NT2/D1 (cell line): ENCODE measurements at places on chromosomes 4 and X.

- DNase-seq: no peak
Observed at GRCh38 chr4:35912174-35912573, 332.1 kb downstream of the ARAP2 start.

DNA sequence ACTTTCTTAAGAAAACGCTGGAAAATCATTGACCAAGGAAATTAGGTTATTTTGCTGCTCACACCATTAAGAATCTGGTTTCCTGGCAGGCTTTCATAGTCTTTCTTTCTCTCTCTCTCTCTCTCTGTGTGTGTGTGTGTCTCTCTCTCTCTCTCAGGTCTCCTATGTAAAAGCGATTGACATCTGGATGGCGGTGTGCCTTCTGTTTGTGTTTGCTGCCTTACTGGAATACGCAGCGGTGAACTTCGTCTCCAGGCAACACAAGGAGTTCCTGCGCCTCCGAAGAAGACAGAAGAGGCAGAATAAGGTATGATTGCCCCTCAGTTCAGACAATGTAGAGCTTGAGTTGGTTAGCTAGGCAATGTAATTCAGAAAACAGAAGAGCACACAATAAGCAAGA lies 161.2 kb downstream of the GLRA2 start:
- DNase-seq: no peak

GRCh38 chr4:161767116-161767515 lies 396.7 kb downstream of the FSTL5 start:
- DNase-seq: no peak

DNA sequence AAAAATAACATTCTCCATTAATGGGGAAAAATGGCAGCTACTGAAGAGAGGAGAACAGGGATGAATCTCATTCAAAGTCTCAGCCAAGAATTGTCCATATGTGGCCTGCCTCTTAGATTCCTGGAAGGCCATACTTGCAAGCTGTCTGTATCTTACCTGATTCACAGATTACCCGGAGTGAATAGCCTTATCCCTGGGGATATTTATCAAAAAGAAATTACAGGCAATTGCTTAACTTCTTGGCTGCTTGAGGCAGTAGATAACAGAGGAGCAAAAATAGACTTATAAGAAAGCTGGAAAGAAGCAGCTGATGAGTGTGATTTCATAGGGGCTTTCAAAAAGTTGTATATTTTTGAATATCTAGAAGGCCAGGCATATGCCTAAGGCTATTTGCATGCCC lies 68.8 kb upstream of the PPP1R2C start:
- no peak for DNase-seq

- no peak for DNase-seq
Observed at GRCh38 chrX:65900850-65901844, 138.7 kb downstream of the VSIG4 start.

DNA sequence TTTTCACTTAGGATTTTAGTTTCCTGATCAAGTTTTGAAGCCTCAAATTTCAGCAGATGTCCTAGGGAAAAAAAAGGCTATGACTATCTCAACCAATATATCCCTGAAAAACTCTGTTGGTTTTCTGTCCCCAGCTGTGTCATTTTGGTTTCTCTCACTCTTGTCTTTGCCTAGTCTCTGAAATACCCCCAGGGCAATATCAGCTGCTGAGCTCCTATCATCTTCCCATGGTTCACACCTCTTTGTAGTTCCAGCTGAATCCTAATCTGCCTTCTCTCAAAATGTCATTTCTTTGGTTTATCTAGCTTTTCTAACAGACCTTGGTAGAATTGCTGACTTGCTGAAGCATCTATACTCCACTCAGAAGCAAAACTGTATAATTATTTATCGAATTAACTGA lies 2370.5 kb downstream of the ARAP2 start:
- no peak for DNase-seq

DNA sequence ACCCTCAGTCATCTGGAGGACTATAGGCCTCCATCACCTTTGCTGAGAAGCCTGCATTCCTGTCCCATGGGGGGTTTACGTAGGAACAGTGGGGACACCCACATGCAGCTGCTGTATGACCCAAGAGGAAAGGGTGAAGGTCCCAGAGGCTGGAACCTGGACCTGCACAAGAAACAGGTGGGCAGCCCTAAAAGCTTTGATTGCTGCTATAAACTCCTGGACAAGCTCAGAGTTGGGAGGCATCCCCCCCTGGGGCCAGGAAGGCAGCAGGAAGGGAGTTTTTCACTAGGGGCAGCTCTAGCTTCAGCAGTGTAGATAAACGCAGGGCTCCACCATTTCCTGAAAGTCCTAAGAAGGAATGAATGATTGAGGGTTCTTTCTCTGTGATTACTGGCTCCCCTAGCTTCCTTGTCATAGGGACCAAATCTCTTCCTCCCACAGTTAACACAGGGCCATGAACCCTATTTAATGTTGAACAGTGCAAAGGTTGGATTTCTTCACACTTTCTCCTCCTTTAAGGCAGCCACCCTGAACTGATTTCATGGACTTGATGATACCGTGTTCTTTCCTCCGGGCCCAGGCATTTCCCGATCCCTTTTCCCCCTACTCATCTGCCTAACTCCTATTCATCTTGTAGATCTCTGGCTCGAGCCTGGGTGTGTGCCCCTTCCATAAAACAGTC lies 84.2 kb downstream of the CHRNA9 start:
- DNase-seq: no peak

DNA sequence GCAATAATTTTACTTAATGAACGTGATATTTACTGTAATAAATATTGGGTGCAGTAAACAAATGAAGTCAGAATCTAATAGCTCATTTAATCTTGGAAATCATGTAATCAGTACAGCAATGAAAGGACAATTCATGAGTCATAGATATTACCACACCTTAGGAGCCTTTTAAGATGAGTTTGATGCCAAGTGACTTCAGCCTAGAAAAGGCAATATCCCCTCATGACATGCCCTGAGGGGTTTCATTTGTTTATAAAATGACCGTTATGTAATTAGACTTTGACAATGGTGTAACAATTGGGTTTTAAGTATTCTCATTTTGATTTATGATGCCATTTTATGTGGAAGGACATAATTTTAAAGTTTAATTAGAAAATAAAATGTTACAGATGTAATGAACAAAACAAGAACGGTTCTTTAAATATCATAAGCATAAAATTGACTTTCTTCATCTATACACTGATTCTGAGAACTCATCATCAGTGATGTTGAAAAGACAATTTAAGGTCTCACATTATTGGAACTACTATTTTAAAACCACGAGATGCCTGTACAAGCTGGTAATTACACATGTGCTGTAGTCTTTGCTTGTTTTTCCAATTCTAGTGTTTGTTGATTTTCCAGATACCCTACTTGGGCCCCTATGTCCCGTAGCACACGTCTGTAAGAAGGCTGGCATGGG lies 5.0 kb downstream of the FGF2 start:
- DNase-seq: no peak

- no peak for DNase-seq
Observed at GRCh38 chr4:71441186-71442169, 102.7 kb downstream of the SLC4A4 start.

DNA sequence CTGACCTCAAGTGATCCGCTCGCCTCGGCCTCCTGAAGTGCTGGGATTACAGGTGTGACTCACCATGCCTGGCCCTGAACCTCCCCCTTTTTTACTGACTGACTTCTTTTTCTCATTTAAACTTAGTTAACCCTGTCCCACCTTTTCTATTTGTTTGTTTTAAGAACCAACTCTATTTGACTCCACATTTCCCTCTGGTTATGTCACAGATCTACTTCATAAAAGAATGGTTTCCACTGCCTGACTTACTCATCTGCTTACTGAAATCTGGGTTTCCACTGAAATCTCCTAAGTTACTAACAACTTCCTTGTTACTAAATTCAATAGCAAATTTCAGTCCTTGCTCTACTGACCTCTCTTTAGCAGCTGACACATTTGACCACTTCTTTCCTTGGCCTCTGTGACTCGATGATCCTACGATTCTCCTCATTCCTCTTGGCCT lies 28.0 kb upstream of the NSUN7 start:
- DNase-seq: no peak

GRCh38 chr4:24885342-24885741 lies 27.5 kb downstream of the CCDC149 start:
- DNase-seq: no peak

- DNase-seq: no peak
Observed at GRCh38 chr4:76177709-76178108, 29.5 kb upstream of the NUP54 start.

- no peak for DNase-seq
Observed at GRCh38 chr4:98994474-98995182, 893 bp upstream of the METAP1 start.

DNA sequence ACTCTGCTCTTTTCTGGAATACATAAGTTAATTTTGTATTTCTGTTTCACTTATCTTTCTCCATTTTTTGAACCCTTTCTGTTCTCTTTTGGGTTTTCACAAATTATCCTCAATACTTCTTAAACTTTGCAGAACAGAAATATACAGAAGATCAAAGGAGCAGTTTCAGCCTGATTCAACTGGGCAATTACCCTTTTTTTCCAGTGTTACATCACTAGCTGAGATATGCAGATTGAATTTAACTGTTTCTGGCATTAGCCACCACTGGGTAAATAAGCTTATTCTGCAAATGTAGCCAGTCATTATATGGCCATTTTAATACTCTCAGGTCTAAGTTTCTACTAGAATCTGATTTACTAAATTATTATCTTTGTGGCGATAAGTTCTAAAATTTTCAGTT lies 66.9 kb upstream of the GRID2 start:
- no peak for DNase-seq

DNA sequence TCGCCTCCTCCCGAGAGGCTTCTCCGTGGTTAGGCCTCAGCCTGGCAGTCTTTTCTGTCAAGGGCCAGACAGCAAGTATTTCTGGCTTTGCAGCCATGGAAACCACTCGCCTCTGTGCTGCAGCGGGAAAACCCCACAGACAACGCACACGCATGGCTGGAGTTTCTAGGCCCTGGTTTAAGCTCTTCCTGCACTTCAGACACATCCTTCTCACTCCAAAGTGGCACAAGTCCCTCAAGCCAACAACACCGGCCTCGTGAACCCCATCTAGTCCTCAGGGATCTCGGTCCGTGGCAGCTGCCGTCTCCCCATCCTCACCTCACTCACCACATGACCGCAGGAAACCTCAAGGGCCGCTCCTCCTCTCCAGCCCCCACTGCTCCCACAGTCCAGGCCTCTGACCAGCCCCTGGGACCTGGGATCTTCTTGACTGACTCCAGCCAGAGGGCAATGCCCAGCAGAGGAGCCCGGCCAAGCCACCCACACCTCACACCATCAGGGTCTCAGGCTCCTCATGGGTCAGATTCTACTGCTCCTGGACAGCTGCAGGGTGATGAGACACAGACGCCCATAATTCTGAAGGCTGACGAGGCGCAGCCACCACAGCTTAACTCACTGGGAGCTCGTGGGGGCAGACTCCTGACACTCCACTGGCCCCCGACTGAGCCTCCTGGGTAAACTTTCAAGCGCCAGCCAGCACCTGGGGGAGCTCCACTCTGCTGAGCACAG lies 21.7 kb downstream of the LETM1 start:
- DNase-seq: no peak

DNA sequence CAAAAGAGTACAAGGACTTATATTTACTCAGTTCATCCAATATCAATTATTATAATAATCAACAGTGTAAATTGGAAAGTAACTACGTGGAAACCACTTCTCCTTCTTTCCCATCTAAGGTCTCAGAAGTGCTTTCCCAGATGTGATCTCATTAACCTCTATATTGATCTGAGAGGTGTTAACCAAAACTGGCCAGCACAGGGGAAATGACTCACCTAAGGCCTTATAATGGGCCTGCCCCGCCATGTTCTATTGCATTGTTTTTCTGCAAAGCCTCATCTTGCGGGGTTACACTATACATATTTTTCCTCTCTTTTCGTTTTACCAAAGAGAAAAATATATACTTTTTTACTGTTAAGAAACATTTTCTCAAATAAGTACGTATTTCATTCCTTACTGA lies 20.5 kb downstream of the RAB40A start:
- DNase-seq: no peak

GRCh38 chr4:104615496-104615895 lies 120.8 kb upstream of the CXXC4 start:
- DNase-seq: no peak

DNA sequence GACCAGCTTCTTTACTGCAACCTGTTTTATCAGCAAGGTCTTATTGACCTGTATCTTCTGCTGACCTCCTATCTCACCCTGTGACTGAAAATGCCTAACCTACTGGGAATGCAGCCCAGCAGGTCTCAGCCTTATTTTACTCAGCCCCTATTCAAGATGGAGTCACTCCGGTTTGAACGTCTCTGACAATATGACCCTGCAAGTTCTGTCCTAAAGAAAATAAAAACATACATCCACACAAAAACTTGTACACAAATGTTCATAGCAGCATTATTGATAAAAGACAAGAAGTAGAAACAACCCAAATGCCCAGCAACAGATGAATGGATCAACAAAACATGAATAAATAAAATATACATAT lies 59.5 kb upstream of the FAM9C start:
- no peak for DNase-seq

DNA sequence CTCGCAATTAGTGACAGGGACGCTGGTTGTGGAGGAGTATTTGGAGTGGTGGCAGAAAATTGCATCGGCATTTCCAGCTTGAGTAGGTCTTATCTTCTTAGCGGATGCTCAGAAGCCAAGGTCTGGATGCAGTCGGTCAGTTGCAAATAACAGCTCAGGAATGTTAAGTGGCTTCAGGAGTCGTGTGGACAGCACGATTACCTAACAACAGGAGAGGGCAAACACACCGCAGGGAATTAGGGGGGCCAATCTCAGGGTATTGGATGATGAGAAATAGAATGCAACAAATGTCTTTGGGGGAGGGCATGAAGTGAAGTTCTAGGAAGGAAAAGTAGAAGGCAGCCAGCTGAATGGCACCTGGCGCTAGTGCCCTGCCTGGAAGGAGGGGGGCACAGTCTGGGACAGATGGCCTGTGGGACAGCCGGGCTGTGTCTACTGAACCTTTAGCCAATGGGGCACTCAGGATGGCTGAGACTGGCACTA lies 11.8 kb downstream of the RASL11B start:
- DNase-seq: peak; percentile 82

DNA sequence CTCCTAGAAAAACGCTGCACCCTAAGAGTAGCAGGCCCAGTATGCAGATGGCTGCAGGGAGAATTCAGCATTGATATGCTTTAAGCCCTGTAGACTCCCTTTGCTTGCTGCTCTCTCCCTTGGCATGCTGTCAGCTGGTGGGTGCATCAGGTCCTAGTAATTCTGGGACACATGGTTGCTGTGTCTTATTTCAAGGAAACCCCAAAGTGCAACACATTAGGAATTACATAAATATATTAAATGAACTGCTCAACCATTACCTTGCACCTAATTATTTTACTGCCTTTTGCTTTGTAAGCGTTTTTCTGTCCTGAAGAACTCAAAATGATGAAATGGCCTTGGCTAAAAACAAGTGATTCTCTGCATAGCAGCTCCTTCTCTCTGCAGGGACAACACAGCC lies 516.3 kb downstream of the ZIC3 start:
- no peak for DNase-seq

GRCh38 chr4:3529363-3529762 lies 2.9 kb downstream of the LRPAP1 start:
- DNase-seq: no peak
